ENCODE measurements at places on chromosomes 12 and 14.

DNA sequence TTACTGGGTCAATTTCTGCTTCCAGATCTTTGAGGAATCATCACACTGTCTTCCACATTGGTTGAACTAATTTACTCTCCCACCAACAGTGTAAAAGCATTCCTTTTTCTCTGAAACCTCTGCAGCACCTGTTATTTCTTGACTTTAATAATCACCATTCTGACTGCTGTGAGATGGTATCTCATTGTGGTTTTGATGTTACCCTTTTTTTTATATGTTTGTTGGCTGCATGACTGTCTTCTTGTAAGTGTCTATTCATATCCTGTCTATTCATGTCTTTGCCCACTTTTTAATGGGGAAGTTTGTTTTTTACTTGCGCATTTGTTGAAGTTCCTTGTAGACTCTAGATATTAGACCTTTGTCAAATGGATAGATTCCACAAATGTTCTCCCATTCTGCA lies 324.9 kb downstream of the NAV3 start:
- DNase-seq = no peak

- no peak for DNase-seq
These were observed 26.2 kb upstream of the PLEKHG6 start for GRCh38 chr12:6284273-6284672.

GRCh38 chr12:31005256-31005943 lies 68.3 kb upstream of the DDX11 start:
- no peak for DNase-seq

- DNase-seq = no peak
These were observed 20.4 kb downstream of the HNRNPC start for GRCh38 chr14:21248739-21249411.

- no peak for DNase-seq
These were observed 11.7 kb downstream of the TUBA1C start for GRCh38 chr12:49276304-49277290.

DNA sequence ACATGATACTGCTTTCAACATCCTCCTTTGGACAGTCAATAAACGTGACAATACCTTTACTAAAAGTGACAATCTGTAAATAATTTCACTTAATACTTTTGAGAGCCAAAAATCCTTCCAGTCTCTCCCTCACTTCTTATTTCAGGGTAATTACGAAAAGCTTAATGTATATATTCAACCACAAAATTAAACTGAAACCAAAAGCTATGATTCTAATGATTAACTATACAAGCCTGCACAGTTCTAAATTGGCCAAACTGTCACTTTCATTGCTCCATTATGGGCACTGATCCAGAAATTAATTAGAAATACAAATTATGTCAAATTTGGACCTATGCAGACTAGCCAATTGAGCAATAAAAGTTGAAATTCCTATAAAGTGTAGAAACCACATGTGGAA lies 696.5 kb upstream of the MIS18BP1 start:
- DNase-seq = no peak

- peak; percentile 23 for DNase-seq
These were observed 23.7 kb upstream of the SLC2A3 start for GRCh38 chr12:7959701-7960121.

- DNase-seq = no peak
These were observed 12.8 kb downstream of the TSFM start for GRCh38 chr12:57795354-57795753.

- no peak for DNase-seq
These were observed 271.5 kb upstream of the TBX3 start for GRCh38 chr12:114955414-114956014.

DNA sequence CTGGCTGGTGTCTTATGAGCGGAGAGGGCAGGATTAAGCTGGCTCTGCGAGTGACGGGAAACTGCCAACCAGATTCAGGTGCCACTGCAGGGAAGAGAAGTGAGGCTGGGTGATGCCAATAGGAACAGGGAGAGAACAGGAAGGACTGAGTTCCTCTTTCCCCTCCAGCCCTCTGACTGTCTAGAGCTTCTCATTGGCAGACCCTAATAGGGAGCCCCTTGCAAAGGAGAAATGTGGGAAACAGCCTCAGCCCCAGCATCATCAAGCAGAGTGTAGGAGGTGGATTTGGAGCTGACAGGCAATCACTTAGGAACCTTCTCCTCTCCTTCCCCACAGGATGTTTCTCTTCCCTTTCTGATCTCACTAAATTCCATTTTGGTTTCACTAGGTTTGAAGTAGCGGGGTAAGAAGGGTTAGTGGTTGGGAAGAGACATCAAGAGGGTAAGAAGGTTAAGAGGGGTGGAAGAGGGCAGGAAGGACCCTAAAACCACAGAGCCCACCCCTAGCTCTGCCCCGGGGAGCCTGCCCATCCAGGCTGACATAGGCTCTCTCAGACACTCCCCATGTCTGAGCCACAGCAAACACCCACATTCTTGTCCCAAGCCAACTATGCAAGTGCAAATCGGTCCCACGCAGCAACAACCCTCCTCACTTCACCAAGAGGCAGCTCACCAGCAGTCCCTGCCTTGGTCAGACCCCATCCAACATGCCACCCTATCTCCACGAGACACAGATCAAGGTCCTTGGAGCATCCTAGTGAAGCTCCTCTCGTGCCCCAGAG lies 111.1 kb downstream of the STAB2 start:
- no peak for DNase-seq

DNA sequence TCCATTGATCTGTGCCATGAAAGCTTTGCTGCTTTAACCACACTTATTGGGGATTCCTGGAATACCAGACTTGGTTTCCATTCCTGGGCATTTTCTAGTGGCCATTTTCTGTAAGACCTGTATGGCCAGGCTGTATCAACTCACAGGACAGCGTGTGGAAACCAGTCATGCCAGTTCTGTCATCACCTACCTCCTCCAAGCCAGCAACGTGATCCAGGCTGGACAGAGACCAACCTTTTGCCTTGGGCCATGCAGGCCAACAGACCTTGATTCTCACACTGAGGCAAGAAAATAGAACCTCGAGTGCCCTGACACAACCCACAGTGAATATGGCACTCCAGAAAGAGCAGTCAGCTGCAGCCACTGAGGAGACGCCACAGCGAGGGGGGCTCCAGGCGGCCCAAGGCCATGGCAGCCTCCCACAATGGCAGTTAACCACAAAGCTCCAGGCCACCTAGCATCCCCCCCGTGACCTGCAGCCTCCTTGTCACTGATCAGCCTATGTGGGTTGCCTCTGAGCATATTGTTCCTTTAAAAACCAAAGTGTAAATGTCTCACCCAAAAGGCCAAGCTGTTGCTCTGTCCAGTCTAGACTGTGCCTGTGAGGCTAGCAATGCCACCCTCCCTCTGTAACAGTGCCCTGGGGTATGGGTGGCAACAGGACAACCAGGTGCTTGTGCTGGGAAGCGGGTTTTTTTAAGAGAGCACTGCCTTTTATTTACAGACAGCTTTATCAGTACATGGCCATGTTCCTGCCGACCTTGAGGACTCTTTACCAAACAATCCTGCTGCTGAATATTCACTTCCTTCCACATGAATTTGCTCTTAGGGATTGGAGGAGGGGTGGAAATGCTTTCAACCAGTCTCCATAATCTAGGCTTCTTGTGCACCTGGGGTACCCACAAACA lies 168.7 kb upstream of the HIF1A start:
- DNase-seq = no peak

GRCh38 chr14:61147381-61147821 lies 133.7 kb downstream of the TMEM30B start:
- no peak for DNase-seq

GRCh38 chr12:52351196-52352059 lies 15.9 kb downstream of the KRT85 start:
- peak; percentile 12 for DNase-seq

GRCh38 chr12:57010627-57011247 lies 4.4 kb upstream of the ZBTB39 start:
- no peak for DNase-seq

- peak; percentile 40 for DNase-seq
These were observed 466.0 kb downstream of the RAD51B start for GRCh38 chr14:68285421-68286179.

- DNase-seq = no peak
These were observed 2.3 kb downstream of the AVIL start for GRCh38 chr12:57816001-57816854.

- no peak for DNase-seq
These were observed 7.4 kb upstream of the EPS8 start for GRCh38 chr12:15796493-15797141.

GRCh38 chr14:86299994-86300393 lies 770.0 kb downstream of the FLRT2 start:
- no peak for DNase-seq

DNA sequence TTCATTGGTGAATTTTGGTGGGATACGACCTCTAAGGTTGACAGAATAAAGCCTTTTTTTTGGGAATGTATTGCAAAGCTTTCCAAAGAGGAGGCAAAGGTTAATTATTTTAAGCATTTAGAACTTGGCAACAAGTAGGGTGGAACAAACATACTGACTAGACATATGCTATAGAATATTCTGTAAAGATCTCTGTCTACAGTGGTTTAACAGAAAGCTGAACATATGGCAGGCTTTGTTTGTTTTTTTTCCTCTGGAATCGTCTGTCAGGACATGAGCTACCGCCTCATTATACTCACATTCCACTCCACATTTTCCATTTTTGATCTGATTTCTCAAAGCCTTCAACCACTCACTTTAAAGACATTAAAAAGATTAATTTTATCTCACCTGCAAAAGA lies 153.4 kb upstream of the PELI2 start:
- no peak for DNase-seq

DNA sequence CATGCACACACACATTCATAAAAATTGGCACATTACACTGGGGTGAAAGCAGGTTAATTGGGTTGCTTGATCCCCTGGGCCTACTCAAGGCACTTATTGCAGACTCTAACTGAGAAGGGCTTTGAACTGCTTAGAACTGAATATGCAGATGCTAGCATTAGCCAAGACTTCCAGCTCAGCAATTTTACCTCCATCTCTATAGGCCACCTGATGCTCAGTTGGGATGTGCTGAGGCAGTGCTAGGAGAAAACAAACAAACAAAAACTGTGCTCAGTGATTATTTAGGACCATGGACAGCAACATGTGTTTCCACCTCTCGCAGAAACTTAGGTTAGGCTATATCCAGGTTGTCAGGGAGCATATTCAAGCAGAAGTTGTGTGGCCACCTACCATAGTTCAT lies 124.8 kb upstream of the WSCD2 start:
- no peak for DNase-seq

DNA sequence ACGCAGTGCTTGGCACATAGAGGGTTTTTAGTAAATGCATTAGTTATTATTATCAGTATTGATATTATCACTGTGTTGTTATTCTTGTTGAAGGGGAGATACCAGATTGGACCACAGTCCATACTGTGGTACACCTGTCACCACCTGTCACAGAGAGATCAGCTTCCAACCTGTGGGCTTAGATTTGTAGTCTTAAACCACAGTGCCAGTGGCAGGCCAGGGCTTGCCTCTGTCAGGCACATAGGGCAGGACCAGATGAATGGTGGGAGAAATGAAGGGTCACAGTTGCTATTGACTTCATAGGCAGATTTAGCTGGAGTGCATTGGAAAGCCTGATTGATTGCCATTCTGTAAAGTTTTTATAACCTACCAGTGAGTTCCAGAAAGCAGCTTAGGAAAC lies 35.1 kb downstream of the ARL1 start:
- DNase-seq = no peak

- DNase-seq = no peak
These were observed 116.1 kb downstream of the PLEKHA5 start for GRCh38 chr12:19245666-19246065.

GRCh38 chr14:82422230-82422629 lies 888.6 kb upstream of the SEL1L start:
- no peak for DNase-seq

- no peak for DNase-seq
These were observed 51.3 kb downstream of the SERPINA3 start for GRCh38 chr14:94663538-94663937.

DNA sequence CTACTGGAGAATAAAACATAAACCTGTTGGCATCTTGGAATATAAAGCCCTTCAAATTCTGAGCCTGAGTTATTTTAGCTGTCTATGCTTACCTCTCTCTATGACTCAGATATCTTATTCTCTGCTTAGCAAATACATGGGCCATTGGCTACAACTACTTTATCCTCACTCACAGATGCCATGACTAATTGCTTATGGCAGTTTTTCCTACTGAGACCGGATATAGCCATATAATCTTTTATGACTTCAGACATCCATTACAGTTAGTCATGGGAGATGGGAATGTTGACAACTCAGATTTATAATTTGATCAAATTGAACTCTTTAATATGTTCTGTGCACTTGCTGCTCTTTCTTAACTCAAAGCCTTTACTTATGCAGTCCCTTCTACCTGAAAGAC lies 502.4 kb upstream of the ATP2B1 start:
- no peak for DNase-seq
